ENCODE measurements at places on chromosomes 16 and 17.

DNA sequence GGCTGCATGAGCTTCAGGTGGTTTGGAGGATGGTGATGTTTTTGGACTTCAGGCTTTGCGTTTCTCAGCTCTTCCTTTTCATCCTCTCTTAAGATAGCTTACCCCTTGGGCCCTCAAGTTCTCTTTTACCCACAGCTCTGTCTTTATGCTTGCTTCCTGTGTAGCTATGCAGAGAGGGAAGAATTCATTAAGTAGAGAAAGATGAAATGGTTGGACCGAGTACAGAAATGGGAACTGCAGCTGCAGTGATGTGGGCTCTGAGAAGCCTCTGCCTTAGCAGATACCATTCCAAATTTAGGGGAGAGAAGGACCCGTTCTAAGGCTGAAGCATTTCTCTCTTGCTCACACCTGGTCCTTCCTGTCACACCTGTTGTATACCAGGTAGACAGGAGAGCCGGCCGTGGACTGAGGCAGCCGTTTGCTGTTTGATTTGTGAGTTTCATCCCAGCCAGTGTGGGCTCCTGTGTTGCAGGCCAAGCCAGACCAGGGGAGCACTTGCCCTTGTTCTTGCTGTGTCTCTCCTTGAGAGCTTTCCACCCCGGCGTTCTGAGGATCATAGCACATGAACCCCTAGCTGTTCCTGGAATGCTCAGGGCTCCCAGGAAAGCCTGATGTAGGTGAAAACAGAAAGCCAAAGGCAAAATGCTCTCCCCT is 392.7 kb downstream of the CPPED1 start:
- DNase-seq, result no peak

DNA sequence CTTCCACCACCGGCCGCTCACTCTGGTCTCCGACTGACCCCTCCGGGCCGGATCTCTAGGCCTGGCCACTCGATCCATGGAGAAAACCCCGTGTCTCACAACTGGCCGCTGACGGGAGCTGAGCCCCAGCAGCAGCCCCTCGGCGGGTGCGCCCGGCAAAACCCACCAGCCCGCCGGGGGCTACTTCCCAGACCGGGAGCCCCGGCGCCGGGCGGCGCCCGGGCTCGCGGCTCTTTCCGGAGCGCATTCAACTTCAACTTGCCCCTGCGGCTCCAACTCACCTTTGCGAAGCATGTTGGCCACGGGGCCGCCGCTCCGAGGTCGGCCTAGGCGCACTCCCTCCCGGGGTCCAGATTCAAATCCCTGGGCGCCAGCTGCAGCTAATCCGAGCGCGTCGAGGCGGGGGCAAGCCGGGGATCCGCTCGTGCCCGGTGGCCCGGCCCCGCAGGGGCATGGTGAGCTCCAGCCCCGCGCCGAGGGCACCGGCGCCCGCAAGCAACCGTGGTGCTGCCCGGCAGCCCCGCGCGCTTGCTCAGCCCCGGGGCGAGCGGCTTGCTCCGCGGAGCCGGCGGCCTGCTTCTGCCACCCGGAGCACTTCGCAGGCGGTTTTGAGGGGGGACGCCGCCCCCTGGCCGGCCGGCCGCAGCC is 438 bp downstream of the RTN4RL1 start:
- no peak for DNase-seq

DNA sequence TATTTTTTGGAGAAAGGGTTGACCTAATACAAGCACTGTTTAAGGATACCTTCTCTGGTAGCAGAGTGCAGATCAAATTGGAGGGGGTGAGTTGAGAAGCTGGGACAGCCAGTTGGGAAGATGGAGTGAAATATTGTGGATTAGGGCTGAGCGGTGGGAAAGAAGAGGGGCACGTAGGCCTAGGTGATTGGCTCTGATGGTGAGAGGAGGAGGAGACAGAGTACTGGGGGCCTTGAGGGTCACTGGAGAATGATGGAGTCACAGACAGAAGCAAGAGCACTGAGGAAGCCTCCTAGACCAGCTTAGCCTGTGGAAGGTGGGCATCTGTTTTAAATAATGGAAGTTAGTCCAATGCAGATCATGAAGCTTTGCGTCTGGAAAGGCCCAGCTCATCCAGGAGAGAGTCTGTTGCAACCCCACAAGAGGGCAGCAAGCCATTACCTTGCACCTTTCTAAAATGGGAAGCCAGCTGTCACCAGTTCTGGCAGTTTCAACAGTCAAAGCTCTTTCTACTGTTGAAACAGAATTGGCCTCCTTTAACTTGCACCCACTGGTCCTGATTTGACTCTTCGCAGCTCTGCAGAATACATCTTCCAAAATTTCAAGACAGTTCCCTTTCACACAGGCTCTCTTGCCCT is 11.8 kb downstream of the SLC9A5 start:
- no peak for DNase-seq

DNA sequence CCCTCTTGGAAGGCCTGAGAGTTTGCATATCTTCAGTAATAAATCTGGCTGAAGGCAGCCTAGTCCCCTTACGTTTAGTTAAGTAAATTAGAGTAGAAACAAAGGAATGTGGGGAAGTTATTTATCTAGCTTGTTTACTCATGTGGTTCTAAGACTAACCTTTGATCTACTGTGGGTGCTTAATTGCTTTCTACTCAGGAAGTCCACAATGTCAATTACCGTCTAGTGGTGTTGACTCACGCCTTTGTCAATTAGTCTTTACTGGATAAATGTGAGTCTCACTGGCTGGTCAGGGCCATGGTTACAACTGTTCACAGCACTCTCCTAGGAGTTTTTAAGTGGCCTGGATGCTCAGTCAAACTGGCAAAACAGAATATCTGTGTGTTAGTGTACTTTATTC is 2338.4 kb downstream of the TP53TG3F start:
- no peak for DNase-seq

DNA sequence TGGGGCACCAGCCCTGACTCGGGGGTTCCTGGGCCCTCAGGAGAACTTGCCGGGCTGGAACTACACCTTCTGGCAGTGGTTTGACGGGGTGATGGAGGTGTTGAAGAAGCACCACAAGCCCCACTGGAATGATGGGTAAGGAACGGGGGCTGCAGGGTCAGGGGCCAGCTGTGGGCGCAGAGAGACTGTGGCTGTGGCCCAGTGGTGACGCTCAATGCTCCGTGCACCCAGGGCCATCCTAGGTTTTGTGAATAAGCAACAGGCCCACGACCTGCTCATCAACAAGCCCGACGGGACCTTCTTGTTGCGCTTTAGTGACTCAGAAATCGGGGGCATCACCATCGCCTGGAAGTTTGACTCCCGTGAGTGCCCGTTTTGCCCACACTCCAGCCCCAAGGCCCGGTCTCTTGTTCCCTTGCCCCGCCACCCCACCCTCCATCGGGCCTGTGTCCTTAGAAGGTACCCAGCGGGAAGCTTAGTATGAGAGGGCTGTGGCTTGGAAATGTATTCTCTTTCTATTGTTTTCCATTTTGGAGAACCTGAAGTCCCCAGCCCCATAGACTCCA is 19.1 kb downstream of the STAT5A start:
- DNase-seq, result no peak

DNA sequence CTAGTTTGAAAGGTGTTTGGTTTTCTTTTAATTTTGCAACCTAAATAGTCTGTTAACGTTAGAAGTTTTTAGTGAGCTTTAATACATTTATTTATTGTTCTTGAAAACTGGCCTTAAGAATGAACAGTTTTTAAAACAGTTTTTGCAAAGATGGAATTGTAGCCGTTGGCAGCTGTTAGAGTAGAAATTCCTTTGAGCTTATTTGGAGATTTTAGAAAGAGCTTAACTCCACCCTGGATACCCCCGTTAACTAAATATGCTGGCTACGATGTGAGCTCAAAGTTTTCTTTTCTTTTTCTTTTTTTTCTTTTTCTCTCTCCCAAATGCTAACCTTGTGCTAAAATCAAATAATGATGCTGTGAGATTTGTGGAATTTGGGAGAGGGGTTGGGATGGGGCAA is 75.2 kb downstream of the COX10 start:
- DNase-seq, result no peak

GRCh38 chr16:1984347-1985225 is 593 bp downstream of the GFER start:
- DNase-seq, result no peak

DNA sequence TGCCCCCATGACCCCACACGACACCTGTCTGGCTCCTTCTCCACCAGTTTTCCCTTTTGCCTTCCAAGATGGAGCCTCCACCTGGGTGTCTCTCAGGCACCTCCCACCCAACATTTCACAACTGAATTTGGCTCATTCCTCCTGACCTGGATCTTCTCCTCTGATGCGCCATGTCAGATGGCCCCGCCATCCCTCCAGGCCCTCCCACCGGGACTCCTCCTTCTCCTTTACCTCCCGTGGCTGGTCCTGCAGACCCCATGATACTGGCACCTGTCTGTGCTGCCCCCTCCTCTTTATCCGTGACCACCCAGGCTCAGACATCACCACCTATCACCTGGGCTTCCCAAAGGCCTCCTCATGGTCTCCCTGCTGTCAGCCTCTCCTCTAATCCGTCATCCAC is 4.7 kb downstream of the TRPV3 start:
- no peak for DNase-seq

GRCh38 chr17:47267354-47267828 is 13.8 kb downstream of the ITGB3 start:
- no peak for DNase-seq

DNA sequence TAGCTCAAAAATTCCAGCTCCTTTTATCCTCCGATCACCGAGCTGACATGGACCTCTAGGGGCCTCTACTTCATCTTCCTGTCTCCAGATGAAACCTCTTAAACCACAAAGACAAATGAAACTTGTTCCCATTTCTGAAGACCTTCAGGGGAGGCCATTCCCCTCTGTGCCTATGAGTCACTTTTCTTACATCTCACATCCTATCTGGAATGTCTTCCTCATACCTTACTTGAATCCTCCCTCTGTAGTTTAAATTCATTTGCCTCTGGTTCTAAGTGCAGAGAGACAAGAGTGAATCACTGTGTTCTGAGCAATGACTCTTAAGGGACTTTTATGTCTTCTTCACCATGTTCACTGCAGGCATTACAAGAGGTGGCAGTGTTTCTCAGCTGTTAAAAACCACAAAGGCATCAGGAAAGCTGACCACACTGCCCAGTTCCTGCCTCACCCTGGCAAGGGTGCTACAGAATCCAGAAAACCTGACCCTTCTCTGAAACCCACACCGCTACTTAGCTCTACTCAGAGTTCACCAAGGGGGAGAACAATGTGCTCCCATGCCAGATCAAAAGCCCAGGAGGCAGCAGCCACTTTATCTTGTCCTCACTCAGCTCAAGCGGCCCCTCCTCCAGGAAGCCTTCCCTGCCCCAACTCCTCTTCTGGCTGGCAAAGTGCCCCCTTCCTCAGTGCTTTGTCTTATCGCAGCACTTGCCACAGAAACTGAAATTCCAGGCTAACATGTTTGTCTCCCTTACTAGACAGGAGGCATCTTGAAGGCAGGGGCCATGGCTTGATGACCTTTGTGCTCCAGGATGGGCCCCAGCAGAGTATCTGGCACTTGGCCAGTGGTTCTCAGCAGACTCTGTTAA is 6.4 kb downstream of the CUEDC1 start:
- no peak for DNase-seq

DNA sequence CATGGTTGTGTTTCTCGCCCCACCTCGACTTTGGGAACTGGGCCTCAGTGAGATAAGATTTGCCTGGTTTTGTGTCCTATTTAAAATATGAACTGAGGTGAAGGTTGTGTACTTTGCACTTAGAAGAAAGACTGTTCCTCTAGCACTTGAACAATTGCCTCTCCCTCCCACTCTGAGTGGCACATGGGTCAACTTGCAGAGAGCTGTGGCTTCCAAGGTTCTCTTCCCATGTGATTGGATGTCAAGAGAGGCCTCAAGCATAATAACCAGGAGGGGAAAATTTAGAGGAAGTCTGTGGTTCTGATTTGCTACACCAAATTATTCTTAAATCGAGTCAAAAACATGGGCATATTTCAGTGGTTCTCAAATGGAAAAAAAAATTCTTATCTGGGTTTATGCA is 329.2 kb downstream of the HS3ST3B1 start:
- DNase-seq, result no peak

GRCh38 chr16:53041320-53042051 is 11.2 kb downstream of the CHD9NB start:
- no peak for DNase-seq

- DNase-seq, result peak; percentile 16
Measured at GRCh38 chr17:81412490-81413093, 17.3 kb downstream of the BAHCC1 start.

DNA sequence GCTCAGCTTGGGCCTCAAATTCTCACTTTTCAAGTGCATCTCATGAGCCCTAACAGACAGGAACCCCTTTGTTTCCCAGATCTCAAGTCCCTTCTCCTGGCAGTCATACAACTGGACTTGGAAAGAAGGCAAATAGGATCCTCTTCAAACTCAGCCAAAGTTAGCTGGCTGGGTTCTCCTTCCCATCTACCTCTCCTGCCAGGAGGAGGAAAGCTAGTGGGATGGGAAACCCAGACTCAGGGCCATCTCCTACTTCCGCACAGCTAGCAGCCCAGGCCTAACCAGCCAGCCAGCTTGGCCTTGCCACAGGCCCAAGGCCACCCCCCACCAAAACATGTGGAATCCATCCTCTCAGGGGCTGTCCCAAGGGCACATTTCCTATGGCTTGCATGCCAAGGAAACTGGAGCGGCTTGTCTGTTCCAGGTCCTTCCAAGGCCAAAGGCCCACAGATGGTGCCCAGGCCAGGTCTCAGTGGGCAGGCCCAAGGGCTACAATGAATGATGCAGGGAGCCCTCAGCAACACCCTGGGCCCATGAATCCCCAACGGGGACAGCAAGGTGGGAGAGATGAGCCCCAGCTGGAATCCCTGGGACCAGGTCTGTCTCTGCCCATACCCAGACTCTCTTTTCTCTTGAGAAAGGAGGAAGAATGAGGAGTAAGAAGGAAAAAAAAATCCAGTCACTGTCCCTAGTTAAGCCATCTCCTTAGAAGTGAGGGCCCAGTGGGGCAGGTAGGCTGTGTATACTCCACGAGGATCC is 1.7 kb downstream of the SMARCD2 start:
- DNase-seq, result no peak

- DNase-seq, result no peak
Measured at GRCh38 chr16:30927789-30928378, 4.5 kb downstream of the FBXL19 start.

DNA sequence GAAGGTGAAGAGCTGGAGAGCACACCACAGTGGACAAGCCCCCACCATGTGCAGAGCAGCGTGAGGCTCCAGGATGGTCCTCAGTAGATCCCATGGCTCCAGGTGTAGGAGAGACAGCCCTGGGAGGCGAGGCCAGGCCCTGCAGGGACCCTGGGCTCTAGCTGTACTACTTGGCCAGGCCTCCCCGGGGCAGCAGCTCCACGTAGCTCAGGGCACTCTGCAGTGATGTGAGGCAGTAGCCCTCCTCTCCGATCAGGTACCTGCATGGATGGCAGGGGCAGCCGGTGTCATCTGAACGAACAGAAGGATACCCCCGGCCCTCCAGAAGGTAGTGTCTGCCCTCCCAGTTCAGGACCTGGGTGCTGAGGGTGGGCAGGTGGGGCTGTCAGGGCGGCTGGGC is 6.2 kb upstream of the SPATA2L start:
- no peak for DNase-seq
